ENCODE measurements at places on chromosomes 4 and X.

GRCh38 chrX:71228063-71228642, 5.1 kb downstream of the GJB1 start:
- no peak for DNase-seq

- DNase-seq, result no peak
Measured at GRCh38 chr4:51842167-51842553, 793 bp upstream of the DCUN1D4 start.

- no peak for DNase-seq
Measured at GRCh38 chr4:7850489-7850888, 89.2 kb downstream of the AFAP1 start.

GRCh38 chr4:119048446-119048845, 87.2 kb upstream of the MYOZ2 start:
- no peak for DNase-seq

DNA sequence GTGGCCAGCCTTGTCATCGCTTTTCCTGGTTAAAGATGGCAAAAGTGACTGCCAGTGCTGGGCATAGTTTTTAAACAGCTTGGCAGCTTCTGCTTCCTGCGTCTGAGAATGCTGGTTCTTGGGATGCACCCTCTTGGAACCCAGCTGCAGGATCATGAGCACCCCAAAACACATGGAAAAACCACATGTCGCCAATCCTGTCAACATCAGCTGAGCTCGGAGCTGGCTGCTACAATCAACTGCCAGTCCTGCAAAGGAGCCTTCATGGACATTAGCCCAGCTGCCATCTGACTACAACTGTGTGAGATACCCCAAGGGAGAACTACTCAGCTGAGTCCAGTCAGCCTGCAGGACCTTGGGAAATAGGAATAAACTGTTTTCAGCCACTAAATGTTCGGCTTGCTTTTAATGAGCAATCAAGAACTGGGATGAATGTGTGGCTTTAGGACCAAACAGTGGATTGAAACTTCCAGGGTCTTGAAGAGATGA, 31.0 kb downstream of the OSTC start:
- DNase-seq, result no peak

DNA sequence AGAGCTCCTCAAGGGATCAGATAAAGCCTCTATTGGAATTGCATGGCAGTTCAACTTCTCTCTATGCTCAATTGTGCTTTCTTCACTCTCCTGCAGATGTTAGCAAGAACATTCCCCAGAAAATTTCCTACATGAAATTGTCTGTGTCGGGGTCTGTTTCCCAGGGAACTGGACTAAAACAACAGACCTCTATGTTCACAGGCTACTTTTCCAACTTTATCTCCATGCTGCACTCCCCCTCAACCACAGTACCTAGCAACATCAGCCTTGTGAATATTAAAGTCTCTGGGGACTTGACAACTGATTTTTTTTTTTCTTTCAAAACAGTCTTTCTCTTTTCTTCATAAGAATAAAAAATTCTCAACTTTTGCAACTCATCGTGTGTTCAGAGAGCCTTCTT, 1470.8 kb upstream of the ADGRL3 start:
- no peak for DNase-seq

- DNase-seq, result no peak
Measured at GRCh38 chrX:40088299-40088625, 9.5 kb downstream of the BCOR start.

- no peak for DNase-seq
Measured at GRCh38 chr4:124032035-124032434, 635.4 kb downstream of the SPRY1 start.

All from cortex of kidney (tissue), 1 donor.